ENCODE measurements at places on chromosomes 4 and X. TPM values are rescaled to one million over a fixed set of nuclear protein-coding genes. Genes with fewer than 3 reads are reported as not detected.

DNA sequence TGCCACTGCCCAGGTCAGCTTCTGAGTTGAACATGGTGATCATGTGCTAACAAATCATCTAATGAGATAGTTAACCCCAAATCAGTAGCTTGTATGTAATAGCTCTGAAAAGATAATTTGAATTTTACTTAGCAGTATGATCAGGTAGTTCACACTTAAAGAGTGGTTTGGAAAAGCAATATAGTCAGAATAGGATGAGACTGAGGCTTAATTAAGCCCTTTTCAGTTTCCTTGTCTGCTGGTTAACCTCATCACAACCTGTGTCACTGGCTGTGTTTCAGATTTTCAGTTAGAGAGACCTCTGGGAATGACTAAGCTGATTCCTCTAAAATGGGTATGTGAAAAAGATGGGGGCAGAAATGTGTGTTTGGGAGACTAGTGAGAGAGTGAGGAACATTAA, 38.1 kb downstream of the GPR174 start:
- no peak overlapping the region for H3K27ac ChIP-seq
- no peak for DNase-seq
- no peaks in the 10 kb centered on the region for H3K27me3 ChIP-seq
- H3K4me1 ChIP-seq = no peaks in the 10 kb centered on the region

GRCh38 chrX:16120431-16120830, 2.9 kb upstream of the GRPR start:
- H3K4me3 ChIP-seq = no peak overlapping the region
- H3K27ac ChIP-seq = no peak overlapping the region

DNA sequence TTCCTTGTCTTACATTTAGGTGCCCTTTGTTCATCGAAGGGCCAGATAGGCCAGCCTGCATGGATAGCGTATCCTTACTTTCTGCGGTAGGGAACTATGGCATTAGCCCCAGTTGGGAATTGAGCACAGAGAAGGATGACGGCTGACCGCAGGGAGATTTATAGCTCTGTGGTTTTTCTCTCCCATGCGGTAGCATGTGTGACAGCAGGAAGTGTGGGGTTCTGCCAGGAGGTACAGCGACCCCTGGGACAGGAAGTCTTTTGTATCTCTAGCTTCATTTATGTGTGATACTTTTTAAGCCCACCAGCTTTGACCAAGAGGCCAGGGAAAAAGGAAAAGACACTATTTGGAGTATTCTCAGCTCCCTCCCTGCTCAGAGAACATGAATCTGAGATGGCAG, 33.1 kb downstream of the GAB3 start:
- no peak overlapping the region for H3K4me3 ChIP-seq
- no peak for DNase-seq
- peaks cover 20% of the 10 kb centered on the region for H3K4me1 ChIP-seq
- no peaks in the 10 kb centered on the region for H3K36me3 ChIP-seq

DDIT4L gene
- 0.11 TPM for total RNA-seq

GABRG1 gene
- not detected for total RNA-seq

MAGEB17 gene
- total RNA-seq = not detected

RXFP1 gene
- total RNA-seq = 0.15 TPM

Measured in esophagus squamous epithelium (tissue), 5 donors.